ENCODE measurements at places on chromosomes 13 and 19. TPM values are rescaled to one million over a fixed set of nuclear protein-coding genes. Genes with fewer than 3 reads are reported as not detected.

DNA sequence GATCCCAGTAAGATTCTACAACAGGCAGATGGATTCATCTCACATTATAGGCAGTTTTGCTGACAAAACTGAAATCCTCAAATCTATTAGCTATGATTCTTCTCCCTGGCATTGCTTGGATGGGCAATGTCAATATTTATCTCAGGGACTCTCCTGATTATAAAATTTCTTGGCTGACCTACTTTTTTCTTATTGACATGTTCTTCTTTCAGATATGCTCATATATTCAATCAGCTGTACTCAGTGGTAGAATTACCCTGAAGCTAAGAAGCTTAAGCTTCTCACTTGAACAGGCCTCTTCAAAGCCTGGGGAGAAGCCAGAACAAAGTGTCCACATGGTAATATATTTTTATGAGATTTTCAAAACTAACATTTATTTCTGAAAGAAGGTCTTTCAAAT, 513.6 kb downstream of the PCDH9 start:
- DNase-seq: no peak

GRCh38 chr13:96984051-96984508, 10.2 kb downstream of the OXGR1 start:
- DNase-seq: no peak

GRCh38 chr19:5932609-5933262, 18.7 kb downstream of the CAPS start:
- DNase-seq: no peak

- DNase-seq: no peak
These were observed 59.0 kb downstream of the KLF2 start for GRCh38 chr19:16383584-16384161.

GRCh38 chr13:41500511-41500910, 43.2 kb downstream of the RGCC start:
- DNase-seq: no peak

DNA sequence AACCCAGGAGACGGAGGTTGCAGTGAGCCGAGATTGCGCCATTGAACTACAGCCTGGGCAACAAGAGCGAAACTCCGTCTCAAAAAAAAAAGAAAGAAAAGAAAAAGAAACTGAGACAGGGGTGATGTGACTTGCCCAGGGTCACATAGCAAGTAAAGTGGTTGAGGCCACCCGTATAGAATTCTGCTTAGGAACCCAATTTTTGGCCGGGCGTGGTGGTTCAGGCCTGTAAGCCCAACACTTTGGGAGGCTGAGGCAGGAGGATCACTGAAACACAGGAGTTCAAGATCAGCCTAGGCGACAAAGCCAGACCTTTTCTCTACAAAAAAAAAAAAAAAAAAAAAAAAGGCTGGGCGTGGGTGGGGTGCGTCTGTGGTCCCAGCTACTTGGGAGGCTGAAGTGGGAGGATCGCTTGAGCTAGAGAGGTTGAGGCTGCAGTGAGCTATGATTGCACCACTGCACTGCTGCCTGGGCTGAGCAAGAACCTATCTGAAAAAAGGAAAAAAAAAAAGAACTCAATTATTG, 1.3 kb downstream of the SNRPA start:
- no peak for DNase-seq

GRCh38 chr13:109816112-109816807, 29.9 kb upstream of the IRS2 start:
- no peak for DNase-seq

GRCh38 chr13:40379196-40379595, 287.2 kb downstream of the FOXO1 start:
- DNase-seq: no peak

DNA sequence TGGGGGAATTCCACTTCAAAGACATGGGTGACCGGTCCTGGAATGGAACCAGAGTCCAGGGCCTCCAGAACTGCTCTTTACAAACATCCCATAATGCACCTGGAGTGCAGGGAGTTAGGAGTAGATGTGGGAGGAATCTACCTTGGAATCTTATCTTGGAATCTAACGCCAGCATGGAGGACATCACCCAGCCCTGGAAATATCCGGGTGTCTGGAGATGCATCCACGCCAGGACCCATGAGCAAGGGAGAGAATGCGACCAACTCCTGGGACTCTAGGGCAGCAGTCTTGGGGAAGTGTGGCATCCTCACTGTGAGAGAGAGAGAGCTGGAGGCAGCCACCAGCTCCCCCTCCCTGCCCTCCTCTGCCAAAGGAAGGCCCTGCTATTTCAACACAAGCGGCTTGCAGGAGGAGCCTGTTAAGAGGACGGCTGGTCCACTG, 211.8 kb downstream of the UQCRFS1 start:
- DNase-seq: no peak

GRCh38 chr19:45876161-45876410, 9.9 kb downstream of the IRF2BP1 start:
- no peak for DNase-seq

DNA sequence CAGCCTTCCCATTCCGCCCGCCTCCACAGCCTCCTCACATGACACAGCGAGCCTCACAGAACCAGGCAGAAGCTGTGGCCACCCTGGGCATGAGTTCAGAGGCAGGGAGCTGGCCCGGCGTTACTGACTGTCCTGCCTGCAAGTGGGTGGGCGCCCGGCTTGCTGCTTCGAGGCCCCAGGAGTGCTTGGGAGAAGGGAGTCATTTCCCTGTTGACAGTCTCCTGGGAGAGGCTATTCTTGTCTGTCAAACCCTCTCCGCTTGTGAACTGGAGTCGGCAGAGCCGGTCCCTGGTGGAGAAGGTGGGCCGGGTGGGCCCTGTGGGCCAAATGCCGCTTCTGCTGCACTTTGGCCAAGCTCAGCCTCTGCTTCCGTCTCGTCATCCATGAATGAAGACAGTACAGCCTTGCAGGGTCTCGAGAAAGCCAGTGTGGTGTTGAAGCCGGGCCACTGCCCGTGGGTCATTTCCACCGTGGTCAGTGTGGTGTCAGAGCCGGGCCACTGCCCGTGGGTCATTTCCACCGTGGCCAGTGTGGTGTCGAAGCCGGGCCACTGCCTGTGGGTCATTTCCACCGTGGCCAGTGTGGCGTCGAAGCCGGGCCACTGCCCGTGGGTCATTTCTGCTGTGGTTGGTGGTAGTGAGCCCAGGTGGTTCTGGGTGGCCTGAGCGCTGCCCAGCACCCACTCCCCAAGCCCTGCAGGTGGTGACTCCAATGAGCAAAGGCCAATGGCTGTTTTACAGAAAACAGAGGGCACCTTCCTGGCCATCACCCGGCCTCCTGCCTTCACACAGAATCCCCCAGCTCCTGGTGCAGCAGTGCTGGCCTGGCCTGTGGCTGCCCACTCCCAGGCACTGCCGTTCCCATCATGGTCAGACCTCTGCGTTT, 13.5 kb upstream of the F7 start:
- DNase-seq: no peak

DNA sequence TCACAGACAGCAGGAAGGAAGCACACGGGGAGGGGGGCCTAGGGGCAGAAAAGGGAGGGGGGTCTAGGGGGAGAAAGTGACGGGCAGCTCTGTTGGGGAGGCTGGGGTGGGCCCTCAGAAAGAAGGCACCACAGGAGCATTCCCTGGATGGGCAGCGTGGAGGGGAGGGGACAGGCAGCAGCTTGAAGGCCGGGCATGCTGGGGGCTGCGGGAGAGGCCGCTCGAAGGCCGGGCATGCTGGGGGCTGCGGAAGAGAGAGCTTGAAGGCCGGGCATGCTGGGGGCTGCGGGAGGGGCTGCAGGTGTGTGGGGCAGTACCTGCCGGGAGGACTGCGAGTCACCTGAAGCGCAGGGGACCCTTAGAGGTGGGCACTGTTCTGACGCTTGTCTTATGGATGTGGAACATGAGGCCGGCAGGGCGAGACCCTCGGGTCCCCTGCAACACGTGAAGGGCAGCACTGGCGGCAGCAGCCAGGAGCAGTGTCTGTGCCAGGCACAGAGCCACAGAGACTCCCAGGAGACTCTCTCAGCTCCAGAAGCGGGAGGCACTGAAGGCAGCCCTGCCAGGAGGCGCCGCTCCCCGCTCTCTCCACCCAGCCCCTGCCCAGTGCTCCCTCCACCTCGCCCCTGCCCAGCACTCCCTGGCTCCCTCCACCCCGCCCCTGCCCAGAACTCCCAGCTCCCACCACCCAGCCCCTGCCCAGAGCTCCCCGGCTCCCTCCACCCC, 13.3 kb downstream of the ZNF787 start:
- no peak for DNase-seq

DNA sequence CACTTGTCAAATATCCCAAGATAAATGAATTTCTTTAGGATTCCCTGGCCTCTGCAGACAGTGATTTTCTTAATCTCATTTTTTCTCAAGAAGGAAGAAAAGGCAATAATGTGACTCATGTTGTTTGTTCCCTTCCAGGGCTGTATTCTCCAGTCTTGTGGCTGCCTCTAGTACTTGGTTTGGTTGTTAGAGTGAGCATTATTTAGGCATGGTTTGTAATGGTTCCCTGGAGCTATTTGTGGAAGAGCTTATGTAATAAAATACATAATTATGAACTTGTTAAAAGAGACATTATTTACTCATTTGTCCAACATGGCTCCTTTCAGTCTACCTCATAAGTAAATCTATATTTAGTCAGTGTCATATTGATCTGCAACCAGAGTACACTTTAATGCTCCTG, 270.4 kb downstream of the DCT start:
- no peak for DNase-seq

- DNase-seq: no peak
These were observed 489 bp upstream of the ZNF653 start for GRCh38 chr19:11506101-11506555.

DNA sequence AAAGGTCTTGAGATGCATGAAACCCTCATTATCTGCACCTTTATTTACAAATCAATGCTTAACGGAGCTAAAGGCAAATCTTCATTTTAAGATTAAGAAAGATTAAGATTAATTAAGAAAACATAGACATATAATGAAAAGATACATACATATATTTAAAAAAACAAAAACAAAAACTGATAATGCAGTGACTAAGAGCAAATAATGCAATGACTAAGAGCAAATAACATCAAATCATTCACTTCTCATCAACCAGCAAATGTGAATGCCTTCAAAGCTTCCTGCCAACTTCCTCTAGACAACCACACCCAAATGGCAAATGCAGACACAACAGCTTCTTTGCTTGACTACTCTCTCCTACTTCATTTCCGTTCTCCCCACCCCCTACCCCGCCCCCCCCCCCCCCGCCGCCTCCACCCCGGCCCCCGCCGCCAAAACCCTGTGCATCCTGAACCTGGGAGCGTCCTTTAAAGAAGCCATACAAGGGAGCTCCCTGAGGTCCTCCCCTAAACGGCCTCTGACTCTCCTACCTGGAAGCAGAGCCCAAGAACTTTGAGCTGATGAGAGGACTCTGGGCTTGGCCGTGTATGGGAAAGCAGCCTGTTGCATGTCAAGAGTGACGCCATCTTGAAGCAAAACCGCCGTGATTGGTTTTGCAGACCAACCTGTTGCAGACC, 24.5 kb downstream of the TEX101 start:
- no peak for DNase-seq

- no peak for DNase-seq
These were observed 17.0 kb upstream of the SACS start for GRCh38 chr13:23450340-23451046.

DNA sequence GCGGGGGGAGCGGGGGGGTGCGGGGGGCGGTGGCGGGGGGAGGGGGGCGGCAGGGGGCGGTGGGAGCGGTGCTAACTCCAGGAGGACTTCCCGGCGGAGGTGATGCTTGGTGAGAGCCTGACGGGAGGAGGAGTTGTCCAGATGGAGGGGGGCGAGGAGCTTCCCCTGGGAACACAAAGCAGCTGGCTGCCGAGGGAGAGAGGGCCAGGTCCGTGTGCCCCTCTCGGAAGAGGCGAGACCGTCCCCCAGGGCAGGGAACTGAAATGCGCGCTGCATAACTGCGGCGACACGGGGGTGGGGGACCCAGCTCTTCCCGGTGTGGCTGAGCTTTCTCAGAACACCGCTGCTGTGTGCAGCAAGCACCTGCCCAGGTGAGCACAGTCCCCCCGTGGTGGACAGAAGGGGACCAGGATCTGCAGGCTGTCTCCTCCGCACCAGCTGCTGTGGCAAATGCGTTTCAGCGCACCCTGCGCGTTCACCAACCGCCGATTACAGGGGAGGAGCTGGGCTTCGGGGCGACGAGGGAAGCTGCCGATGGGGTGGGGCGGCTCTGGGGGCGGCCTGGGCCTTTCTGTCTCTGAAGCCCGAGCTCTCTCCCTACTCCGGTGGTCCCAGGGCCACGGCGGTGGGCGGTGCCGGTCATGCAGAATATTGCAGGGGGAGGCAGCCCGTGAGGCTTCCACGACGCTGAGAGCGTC, 54.7 kb upstream of the F7 start:
- no peak for DNase-seq

DNA sequence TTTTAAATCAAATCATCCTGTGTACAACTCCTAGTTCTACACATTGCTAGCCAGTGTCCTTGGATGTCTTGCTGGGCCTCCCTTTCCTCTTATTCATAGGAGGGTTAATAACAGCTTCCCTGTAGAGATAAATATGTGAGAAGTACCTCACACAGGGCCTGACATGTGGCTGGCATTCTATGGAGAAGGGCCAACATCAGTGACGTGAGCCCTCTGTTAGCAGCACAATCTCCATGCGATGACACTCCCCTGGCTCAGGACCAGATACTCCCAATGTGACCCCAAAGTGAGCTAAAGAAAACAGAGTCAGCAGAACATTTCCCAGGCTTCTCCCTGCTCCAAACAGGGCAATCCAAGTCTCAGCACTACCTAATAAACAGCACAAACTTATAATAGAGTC, 818.4 kb downstream of the DIAPH3 start:
- peak; percentile 85 for DNase-seq

GRCh38 chr19:9144920-9145319, 4.7 kb downstream of the ZNF317 start:
- no peak for DNase-seq

GRCh38 chr13:68439817-68440216, 1209.7 kb upstream of the PCDH9 start:
- DNase-seq: no peak

- DNase-seq: no peak
These were observed 25.8 kb upstream of the LDLR start for GRCh38 chr19:11063434-11063833.

- DNase-seq: no peak
These were observed 734.3 kb upstream of the MIR17HG start for GRCh38 chr13:90613076-90613795.

GRCh38 chr13:75968103-75968838, 332.1 kb downstream of the LMO7 start:
- DNase-seq: no peak

DNA sequence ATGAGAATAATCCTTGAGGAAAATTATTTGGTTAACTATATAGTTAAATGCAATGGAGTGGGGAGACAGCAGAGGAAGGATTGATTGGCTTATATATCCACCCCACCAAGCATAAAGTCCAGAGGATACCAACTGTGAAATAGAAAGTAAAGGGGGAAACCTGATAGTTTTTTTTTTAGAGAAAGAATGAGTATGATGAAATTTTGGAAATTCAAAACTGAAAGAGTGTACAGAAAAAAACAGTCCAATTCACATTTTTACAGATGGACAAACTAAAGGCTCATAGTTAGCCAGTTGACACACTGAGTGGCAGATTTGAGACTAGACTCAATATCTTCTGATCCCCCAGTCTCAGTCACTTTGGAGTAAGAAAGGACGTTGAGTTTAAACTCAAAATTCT, 51.1 kb downstream of the FNDC3A start:
- DNase-seq: no peak

Gene VSTM2B
- not detected for total RNA-seq

Gene DHRS12
- total RNA-seq: 9.8 TPM

Gene PCDH17
- total RNA-seq: 7.3 TPM

Gene ZSWIM9
- total RNA-seq: 6.9 TPM

Gene GRIN3B
- not detected for total RNA-seq

Gene ARGLU1
- total RNA-seq: 36.8 TPM

Gene NCCRP1
- not detected for total RNA-seq

Gene RABAC1
- total RNA-seq: 92.0 TPM

Gene FBXO46
- total RNA-seq: 8.2 TPM

Gene KCNN4
- 0.43 TPM for total RNA-seq

Gene FUT1
- 1.6 TPM for total RNA-seq

Gene KLF5
- total RNA-seq: 11.3 TPM

All from cardiac septum (tissue), 1 donor.